Lower leg skin (tissue), 4 donors: ENCODE measurements at places on chromosomes 16 and 17.
A peak's percentile ranks its signal among the peaks of the same experiment; 100 is the strongest.

GRCh38 chr16:10878328-10878643 is 1.3 kb downstream of the CIITA start:
- no peak for DNase-seq

GRCh38 chr17:74290340-74290739 is 16.3 kb downstream of the DNAI2 start:
- no peak for DNase-seq

DNA sequence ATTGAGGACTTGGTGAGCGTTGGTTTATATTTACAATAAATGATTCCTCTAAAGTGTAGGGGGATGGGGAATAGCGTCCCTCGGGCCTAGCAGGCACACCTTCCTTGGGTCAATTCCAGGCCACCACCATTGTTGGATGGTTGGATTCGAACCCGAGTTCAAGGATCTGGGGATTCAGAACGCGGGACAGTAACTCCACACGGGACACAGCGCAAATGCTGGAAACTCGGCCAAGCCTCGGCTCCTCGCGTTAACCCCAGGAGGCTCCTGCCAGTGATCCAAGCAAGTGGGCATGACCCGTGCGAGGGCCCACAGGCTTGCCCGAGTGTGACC is 613 bp downstream of the B9D1 start:
- DNase-seq, result no peak

- no peak for DNase-seq
Observed at GRCh38 chr17:7144213-7144612, 29.6 kb upstream of the ASGR2 start.

DNA sequence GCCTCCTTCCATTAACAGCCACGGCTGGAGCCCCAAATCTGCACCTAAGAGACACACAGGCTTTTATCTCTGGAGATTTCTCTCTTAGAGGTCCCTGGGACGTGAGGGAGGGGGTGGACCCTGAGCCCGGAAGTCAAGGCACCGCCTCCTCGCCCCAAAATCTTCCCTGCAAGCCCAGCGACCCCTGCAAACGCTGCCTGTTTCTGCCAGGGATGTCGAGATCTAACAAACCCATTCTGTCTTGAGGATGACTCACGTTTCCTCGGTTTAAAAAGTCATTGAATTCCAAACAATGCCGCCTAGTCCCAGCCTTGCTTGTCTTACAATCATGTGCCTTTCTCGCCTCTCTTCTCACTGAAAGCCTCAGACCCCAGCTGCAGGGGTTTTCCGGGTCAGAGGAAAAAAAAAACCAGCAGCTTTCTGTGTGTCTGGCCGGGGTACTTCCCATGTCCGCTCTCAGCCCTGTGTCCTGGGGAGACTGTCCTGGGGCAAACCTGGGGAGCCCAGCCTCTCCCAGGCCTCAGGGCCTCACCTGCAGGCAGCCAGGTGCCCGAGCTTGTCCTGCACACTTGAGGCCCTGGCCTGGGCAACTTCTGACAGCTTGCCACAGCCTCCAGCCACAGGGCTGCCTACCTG is 15.4 kb downstream of the ARL2BP start:
- no peak for DNase-seq

DNA sequence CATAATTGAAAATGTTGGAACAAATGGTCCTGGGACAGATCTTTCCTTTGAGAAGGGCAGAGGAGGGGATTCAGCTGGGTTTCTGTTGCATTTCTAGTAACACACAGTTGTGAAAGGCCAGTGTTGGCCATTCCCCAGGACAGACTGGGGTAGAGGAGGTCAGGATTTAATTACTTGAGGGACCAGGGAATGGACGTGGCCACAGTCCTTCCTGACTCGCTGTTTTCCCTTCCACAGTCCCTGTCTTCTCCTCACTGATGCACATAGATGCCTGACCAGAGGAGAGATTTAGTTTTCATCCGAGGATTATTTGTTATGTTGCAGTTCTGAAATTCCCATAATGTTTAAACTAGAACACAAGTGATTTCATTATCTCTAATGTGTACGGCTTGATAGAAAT is 25.2 kb upstream of the HEATR6 start:
- peak; percentile 2 for DNase-seq

GRCh38 chr16:66107661-66108060 is 258.8 kb upstream of the CDH5 start:
- no peak for DNase-seq

DNA sequence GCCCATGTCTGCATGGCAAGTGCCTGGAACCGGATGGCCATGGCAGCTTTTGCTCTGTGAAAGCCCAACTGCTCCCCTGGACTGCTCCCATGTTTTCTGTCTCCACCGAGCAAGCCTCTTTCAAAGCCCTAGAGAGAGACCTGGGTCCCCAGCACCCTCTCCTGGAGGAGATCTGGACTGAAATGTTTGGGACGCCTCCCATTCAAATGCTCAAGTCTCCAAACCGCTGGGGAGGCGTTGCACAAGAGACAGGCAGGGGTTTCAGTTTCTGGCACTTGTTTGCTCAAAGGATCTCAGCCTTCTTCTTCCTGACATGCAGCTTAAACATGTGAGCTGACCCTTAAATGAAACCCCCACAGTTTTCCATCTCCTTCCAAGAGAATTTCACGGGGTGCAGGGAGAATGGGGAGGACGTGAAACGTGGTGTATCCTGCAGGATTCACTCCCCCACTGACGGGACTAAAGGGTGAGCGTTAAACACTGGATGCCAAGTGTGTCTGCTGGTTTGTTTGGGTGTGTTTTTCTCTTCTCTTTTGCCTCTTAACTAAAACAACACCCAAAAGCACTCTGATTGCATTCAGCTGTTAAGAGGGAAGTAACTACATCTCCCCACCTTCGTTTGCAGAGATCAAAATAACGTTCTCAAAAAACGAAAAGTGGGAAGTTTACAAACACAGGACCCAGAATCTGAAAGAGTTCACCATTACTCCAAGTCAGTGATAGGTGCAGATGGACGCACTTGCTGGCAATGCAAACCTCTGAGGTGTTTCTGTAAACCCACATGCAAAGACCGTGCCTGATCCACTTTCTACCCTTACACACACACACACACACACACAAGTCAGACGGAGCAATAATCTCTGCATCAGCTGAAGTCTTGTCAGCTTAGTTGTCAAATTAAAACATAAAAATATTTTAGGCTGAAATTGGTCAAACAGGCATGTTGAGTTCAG is 256.9 kb downstream of the C16orf95 start:
- DNase-seq, result peak; percentile 73

GRCh38 chr16:48999508-48999907 is 282.1 kb downstream of the CBLN1 start:
- DNase-seq, result no peak

- no peak for DNase-seq
Observed at GRCh38 chr16:64880006-64880405, 241.9 kb downstream of the CDH11 start.
